Activated naive CD8-positive, alpha-beta T cell treated with anti-CD3 and anti-CD28 coated beads for 36 hours (primary cell): ENCODE measurements at places on chromosomes 1 and 21. TPM values are rescaled to one million over a fixed set of nuclear protein-coding genes. Genes with fewer than 3 reads are reported as not detected.
A peak's percentile ranks its signal among the peaks of the same experiment; 100 is the strongest.

DNA sequence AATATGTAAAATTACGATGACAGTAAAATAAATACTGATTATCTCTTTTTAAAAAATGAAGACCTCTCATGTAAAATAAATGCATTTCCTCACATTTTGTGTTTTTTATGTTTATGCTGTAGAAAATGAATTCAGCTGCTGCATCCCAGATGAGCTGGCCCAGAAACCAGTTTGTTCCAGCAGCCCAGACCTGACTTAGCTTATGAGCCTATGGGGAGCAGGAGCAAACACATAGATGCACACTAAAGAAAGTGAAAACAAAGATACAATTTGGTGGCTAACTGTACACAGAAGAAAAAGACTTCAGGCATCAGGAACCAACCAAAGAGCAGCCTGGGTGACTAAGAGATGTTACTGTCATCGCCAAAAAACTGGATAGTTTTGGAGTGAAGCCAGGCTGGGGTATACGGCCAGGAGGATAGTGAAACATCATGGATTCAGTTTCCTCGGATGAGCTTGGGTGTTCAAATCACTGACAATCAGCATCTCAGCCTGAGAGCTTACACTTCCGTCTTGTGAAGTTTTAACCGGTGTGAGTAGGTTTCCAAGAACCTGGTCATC lies 113.9 kb upstream of the BACE2 start:
- H3K4me1 ChIP-seq, result no peaks in the 10 kb centered on the region
- no peak overlapping the region for H3K27ac ChIP-seq

Gene ZNF644
- 41.6 TPM for total RNA-seq

DNA sequence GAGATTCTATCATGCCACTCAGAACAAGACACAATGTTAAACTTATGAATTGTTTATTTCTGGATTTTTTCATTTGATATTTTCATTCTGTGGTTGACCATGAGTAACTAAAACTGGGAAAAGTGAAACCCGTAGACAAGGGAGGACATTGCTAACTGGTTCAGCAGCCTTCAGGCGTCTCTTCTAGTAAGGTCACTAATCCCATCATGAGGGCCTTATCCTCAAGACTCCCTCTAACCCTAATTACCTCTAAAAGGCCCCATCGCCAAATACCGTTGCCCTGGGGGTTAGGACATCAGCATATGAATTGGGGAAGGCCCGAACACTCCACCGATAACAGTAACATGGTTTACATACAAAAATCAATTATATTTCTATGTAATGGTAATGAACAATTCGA lies 247.6 kb downstream of the TM2D1 start:
- no peak for DNase-seq
- no peak overlapping the region for H3K4me3 ChIP-seq
- H3K36me3 ChIP-seq, result no peaks in the 10 kb centered on the region
- no peak overlapping the region for H3K27ac ChIP-seq

- H3K27me3 ChIP-seq, result no peaks in the 10 kb centered on the region
- no peaks in the 10 kb centered on the region for H3K4me1 ChIP-seq
- H3K27ac ChIP-seq, result no peak overlapping the region
Observed at GRCh38 chr21:42913476-42913875, 12.0 kb downstream of the ERVH48-1 start.

GRCh38 chr1:247448107-247448791 lies 9.7 kb downstream of the OR2B11 start:
- peaks cover 39% of the 10 kb centered on the region for H3K36me3 ChIP-seq
- peak overlapping the region; percentile 60 for H3K4me3 ChIP-seq
- no peaks in the 10 kb centered on the region for H3K27me3 ChIP-seq
- no peak for DNase-seq

- no peak overlapping the region for H3K27ac ChIP-seq
- H3K4me3 ChIP-seq, result no peak overlapping the region
- no peaks in the 10 kb centered on the region for H3K27me3 ChIP-seq
- H3K36me3 ChIP-seq, result no peaks in the 10 kb centered on the region
- H3K4me1 ChIP-seq, result peaks cover 7% of the 10 kb centered on the region
Observed at GRCh38 chr1:223083831-223084230, 59.2 kb downstream of the TLR5 start.

GRCh38 chr1:27361044-27361402 lies 5.7 kb downstream of the MAP3K6 start:
- peaks cover 4% of the 10 kb centered on the region for H3K27me3 ChIP-seq
- no peak overlapping the region for H3K27ac ChIP-seq
- H3K36me3 ChIP-seq, result no peaks in the 10 kb centered on the region
- no peak for DNase-seq
- H3K4me3 ChIP-seq, result no peak overlapping the region

DNA sequence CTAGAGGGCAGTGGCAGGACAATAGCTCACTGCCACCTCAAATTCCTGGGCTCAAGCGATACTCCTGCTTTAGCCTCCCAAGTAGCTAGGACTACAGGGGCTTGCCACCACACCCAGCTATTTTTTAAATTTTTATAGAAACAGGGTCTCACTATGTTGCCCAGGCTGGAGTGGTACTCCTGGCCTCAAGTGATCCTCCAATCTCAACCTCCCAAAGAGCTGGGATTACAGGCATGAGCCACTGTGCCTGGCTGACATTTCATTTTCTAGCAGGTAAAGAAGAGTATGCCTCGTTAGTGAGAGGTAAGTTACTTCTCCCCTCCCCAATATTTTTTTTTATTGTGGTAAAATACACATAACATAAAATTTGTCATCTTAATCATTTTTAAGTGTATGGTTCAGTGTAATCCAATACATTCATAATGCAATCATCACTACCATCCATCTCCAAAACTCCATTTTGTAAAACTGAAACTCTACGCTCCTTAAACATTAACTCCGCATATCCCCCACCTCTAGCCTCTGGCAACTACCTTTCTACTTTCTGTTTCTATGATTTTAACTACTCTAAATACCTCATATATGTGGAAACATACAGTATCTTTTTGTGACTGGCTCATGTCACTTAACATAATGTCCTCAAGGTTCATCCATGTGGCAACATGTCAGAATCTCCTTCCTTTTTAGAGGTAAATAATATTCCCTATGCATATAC lies 22.4 kb downstream of the ZZZ3 start:
- H3K36me3 ChIP-seq, result peaks cover 38% of the 10 kb centered on the region
- H3K27me3 ChIP-seq, result no peaks in the 10 kb centered on the region
- peaks cover 40% of the 10 kb centered on the region for H3K4me1 ChIP-seq

- H3K4me1 ChIP-seq, result peaks cover 7% of the 10 kb centered on the region
- H3K4me3 ChIP-seq, result no peak overlapping the region
- no peaks in the 10 kb centered on the region for H3K27me3 ChIP-seq
Observed at GRCh38 chr1:230957580-230957989, 21.1 kb downstream of the TTC13 start.

Gene RGS5
- total RNA-seq, result 2.0 TPM

GRCh38 chr21:42250422-42251403 lies 31.8 kb downstream of the ABCG1 start:
- no peaks in the 10 kb centered on the region for H3K27me3 ChIP-seq
- H3K4me3 ChIP-seq, result no peak overlapping the region
- no peak for DNase-seq

GRCh38 chr1:165289556-165289955 lies 67.0 kb downstream of the LMX1A start:
- H3K36me3 ChIP-seq, result no peaks in the 10 kb centered on the region
- H3K27me3 ChIP-seq, result peaks cover 17% of the 10 kb centered on the region

DNA sequence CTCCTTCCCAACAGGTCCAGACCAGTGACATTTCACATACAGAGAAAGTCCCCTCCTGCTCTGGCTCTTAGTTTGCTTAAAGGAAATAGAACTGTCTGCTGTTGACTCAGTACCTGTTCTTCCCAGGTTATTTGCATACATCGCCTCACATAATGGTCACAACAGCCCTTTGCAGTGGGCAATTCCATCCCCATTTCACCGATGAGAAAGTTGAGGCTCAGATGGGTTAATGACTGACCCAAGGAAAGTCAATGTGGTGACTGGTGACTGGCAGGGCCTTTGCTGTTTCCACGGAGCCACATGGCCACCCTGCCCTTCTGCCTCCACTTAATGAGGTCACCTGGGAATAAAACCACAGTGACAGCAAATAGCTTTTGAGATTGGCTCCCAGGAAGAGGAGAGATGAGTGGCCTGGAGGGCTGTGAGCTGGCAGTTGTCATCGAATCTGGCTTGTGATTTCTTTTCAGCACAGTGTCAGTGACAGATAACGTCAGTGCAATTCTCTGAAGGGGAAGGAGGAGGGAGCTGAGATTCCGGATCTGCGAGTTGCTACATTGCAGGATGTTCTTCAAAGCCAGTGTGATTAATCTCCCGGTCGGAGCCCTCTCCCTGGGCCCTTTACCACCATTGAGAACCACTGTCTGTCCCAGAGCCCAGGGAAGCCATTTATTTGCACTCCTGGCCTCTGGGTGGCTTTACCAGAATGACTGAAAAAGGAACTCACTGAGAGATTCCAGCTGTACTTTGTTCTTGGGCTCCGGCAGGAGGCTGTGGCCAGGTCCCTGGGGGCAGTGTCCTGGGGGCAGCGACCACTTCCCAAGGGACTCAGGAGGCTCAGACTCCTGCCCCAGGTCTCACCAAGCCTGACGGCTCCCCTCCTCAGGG lies 117.2 kb downstream of the CNIH3 start:
- H3K36me3 ChIP-seq, result no peaks in the 10 kb centered on the region
- no peak overlapping the region for H3K27ac ChIP-seq
- DNase-seq, result no peak
- H3K4me3 ChIP-seq, result no peak overlapping the region
- peaks cover 20% of the 10 kb centered on the region for H3K4me1 ChIP-seq

- H3K27me3 ChIP-seq, result peaks cover 11% of the 10 kb centered on the region
- H3K4me3 ChIP-seq, result no peak overlapping the region
- DNase-seq, result no peak
- peaks cover 10% of the 10 kb centered on the region for H3K4me1 ChIP-seq
Observed at GRCh38 chr1:235628316-235629005, 21.1 kb downstream of the GNG4 start.

DNA sequence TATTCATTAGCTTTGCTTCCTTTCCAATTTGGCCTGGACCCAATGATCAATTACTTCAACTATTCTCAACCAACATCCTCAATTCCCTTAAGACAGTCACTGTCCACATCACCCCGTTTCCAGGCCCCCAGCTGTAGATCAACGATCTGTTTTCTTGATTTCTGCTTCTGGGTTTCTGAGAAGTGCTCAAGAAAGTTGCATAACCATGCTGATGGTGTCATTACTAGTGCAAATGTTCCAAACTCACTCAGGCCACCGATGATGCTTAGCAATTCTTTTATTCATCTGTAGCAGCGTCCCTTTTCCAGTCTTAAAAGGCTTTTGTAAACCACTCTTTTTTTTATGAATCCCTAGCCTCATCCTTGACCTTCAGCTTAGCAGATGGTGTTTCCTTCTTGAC lies 155.8 kb upstream of the PTGFR start:
- H3K36me3 ChIP-seq, result no peaks in the 10 kb centered on the region
- H3K27ac ChIP-seq, result no peak overlapping the region
- no peak for DNase-seq
- H3K27me3 ChIP-seq, result peaks cover 17% of the 10 kb centered on the region
- no peak overlapping the region for H3K4me3 ChIP-seq

DNA sequence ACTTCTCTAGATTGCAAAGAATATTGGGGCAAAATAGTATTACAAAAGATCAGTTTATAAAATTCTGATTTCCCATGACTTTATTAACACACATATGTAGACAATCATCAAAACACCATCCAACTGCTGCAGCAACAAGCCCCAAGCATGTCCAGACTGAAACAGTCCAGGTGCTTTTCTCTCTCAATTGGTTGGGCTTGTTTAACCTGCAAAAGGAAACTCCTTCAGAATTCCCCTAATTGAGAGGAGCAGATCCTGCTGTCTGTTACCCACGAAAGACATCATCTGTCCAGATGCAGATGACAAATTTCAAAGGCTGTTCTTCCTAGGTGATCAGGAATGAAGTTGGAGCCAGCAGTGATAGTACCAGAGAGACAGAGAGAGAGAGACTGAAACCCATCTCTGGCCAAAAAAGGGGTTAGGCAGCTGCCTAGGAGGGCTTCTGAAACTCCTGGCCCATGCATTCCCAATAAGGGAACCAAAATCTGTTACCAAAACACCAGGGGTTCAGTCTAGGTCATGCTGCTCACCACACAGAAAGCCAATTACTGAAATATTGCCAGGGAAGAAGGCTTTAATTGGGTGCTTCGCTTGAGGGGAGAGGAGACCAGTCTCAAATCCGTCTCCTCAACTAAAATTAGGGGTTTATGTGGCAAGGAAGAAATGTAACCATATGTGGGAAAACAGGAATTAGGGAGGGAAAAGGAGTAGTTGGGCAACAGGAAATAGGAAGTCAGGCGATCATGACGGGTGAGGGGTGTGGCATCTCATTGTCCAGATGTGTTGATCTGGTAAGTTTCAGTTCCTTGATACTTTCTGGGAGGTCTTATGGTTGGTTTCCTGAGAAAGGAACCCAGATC lies 34.7 kb upstream of the RGL1 start:
- no peak for DNase-seq
- no peak overlapping the region for H3K27ac ChIP-seq
- no peaks in the 10 kb centered on the region for H3K27me3 ChIP-seq
- H3K4me1 ChIP-seq, result no peaks in the 10 kb centered on the region

Gene RO60
- 58.2 TPM for total RNA-seq

- DNase-seq, result peak; percentile 50
- peak overlapping the region; percentile 85 for H3K27ac ChIP-seq
- H3K4me1 ChIP-seq, result peaks cover 61% of the 10 kb centered on the region
- peaks cover 40% of the 10 kb centered on the region for H3K36me3 ChIP-seq
- H3K4me3 ChIP-seq, result peak overlapping the region; percentile 35
- H3K27me3 ChIP-seq, result no peaks in the 10 kb centered on the region
Observed at GRCh38 chr1:206905295-206906164, 8.3 kb downstream of the IL24 start.

- peak; percentile 56 for DNase-seq
- H3K27me3 ChIP-seq, result no peaks in the 10 kb centered on the region
- peaks cover 6% of the 10 kb centered on the region for H3K4me1 ChIP-seq
- H3K27ac ChIP-seq, result no peak overlapping the region
- H3K4me3 ChIP-seq, result no peak overlapping the region
Observed at GRCh38 chr1:25520446-25521061, 22.9 kb upstream of the LDLRAP1 start.

DNA sequence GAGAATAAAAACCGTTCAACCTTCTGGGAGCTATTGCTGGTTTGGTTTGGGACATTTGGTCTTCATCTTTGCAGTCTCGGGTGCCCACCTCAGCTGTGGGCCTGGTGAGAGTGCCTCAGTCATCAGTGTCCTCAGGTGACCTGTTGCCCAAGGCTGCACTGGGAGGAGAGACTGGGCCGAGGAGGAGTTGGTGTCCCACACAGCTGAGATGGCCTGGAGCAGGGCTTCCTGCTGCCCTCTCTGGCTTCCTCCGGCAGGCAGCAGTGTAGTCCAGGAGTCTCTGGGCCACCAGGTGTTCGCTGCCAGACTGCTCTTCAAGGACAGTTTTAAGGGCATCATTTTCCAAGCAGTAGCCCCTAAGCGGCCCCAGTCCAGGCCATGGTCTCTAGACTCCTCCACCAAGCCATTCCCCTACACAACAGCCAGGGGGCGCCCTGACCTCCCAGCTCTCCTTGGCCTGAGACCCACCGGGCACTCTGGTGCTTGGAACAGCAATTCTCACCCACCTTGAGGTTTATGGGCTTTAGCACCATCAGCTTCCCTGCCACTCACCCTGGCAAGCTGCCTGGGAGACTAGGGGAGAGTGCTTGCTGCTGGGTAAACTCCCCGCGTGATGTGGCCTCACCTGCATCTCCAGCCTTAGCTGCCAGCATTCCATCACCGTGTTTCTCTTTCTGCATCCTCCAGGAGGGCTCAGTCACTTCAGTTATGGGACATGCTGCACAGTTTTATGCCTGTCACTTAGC lies 9.1 kb upstream of the SYTL1 start:
- peaks cover 27% of the 10 kb centered on the region for H3K4me1 ChIP-seq
- no peak overlapping the region for H3K27ac ChIP-seq
- no peak overlapping the region for H3K4me3 ChIP-seq
- peak; percentile 56 for DNase-seq
